Stimulated activated CD8-positive, alpha-beta memory T cell treated with anti-CD3 and anti-CD28 coated beads, Interleukin-2, amount 100 ng/mL, for 1 hour (primary cell): ENCODE measurements at places on chromosomes 3 and 15.

DNA sequence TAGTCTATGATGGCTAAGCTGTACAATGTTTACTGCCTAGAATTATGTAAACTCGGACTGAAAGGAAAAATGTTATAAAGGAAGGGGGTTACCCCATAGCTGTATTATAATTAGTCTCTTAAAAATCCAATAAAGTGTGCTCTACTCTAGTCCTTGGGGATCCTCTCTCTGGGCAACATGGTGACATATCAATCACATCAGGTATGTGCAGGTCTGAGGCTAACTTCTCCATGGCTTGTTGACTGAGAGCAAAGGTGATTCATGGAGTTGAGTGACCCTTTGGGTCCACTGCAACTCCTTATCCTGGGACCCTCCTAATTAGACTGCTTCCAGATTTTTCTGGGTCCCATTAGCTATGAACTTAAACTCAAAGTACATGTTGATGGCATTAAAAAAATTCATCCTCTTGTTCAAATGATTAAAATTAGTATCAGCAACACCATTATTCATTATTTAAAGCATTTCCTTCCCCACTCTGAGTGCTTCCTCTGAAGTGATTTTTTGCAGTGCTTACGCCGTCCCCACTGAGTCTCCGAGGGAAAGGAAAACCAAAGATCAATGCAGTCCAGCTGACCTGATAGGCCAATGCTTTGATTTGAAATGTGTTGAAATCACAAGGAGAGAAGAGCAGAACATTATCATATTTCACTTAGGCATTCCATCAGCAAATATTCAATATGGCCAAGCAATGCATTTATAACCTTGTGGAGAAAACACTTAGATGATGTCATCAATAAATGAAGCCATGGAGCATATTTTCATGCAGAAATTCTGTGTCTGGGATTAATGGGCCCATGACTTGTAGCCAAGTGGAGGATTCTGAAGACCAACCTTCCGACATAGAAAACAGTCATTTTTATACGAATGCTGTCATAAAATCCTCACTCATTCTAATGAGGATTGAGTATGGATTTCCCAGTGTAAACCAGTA lies 161.7 kb upstream of the CRBN start:
- DNase-seq: no peak

- no peak for DNase-seq
Observed at GRCh38 chr3:126460381-126460780, 15.3 kb downstream of the ZXDC start.

- DNase-seq: no peak
Observed at GRCh38 chr3:159174715-159175692, 373.1 kb downstream of the MFSD1 start.

GRCh38 chr3:31390466-31390865 lies 142.3 kb upstream of the STT3B start:
- DNase-seq: no peak
